EL (cell line): ENCODE measurements at places on chromosomes 7 and 10.
A peak's percentile ranks its signal among the peaks of the same experiment; 100 is the strongest.

GRCh38 chr10:106941297-106942034, 223.0 kb downstream of the SORCS1 start:
- no peak for DNase-seq

- no peak for DNase-seq
Measured at GRCh38 chr10:60167050-60167449, 222.6 kb downstream of the ANK3 start.

GRCh38 chr7:71987200-71987767, 424.9 kb downstream of the CALN1 start:
- no peak for DNase-seq

DNA sequence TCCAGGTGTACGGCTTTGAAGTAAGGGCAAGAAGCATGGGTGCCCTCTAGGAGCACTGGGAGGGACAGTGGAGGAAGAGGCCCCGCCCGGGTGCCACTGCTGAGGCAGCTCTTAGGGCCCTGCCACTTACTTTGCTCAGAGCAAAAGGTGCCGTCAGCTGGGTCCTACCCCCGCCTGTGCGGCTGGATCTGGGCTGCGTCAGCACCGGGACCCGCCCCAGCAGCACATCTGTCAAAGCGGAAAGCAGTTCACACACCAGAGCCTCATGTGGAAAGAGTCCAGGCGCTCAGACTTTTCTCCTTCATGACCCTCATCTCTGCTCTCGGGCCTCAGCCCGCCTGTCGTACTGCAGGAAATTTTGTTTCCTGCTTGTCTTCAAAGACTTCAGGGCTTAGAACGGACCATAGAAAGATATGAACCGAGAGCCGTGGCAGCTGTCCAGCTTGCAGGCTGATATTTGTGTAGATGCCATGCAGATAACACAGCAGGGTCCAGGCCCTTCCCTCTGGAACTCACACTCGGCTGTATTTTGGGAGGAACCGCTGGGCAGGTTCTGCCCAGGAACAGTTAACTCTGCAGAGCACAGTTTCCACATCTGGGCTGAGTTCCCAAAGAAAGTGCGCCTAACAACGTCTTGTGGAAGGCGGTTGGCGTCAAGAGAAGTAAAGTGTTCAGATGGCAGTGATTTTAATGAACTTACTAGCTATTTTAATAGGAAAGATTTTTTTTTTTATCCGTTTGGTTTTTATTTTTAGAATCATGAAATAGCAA, 44.3 kb upstream of the PRKAR1B start:
- no peak for DNase-seq

- DNase-seq = no peak
Measured at GRCh38 chr7:113204415-113204814, 86.1 kb upstream of the SMIM30 start.

DNA sequence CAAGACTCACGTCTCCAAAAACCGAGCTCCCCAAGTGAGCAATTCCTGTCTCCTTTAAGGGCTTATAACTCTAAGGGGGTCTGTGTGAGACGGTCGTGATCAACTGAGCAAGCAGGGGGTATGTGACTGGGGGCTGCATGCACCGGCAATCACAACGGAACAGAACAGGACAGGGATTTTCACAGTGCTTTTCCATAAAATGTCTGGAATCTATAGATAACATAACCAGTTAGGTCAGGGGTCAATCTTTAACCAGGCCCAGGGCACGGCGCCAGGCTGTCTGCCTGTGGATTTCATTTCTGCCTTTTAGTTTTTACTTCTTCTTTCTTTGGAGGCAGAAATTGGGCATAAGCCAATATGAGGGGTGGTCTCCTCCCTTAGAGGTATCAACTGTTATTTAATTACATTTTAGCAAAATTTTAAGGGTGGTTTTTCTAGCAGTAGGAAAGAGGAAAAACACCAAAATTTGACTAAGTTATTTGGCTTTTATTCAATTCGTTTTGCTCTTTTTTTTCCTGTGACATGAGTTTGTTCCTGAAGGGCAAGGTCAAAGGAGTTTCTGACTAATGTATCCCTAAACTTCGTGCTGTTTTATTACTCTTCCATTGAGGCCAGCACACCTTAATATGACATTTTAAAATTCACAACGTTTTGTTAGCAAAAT, 121.4 kb upstream of the SEC61G start:
- DNase-seq = no peak

DNA sequence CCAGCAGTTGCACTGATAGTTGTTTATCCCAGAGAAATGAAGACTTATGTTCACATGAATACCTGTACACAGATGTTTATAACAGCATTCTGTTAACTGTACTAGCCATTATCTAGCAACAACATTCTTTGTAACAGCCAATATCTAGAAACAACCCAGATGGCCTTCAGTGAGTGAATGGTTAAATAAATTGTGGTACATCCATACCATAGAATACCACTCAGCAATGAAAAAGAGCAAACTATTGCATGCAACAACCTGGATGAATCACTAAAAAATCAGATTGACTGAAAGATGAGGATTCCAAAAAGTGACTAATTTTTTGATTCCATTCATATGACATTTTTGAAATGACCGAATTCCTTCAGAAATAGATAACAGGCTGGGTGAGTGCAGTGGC, 360.3 kb downstream of the MALRD1 start:
- no peak for DNase-seq

DNA sequence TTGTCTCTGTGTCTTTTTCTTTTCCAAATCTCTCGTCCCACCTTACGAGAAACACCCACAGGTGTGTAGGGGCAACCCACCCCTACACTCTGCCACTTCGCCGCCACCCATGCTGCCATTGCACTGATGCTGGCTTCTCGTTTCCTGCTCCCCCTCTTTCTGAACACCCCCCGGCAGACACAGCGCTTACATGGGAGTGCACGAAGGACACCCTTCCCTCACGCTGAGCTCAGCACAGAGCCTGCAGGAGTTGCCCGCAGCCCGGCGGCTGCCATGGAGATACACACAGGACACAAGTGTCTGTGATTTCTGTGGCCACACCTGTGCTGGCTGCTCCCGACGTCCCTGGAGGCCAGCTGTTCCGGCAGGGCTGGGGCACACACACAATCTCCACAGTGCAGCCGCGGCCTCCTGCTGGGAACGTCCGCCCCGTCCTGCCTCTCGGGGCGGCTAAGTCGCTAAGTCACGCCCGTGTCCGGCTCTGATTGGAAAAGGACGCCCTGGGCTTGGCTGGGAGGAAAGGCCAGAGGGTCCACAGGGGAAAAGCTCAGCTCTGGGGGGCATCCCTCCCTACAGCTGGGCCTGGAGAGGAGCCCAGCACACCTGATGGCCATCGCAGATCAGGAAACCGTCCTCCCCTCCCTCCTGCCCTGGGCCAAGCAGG, 349.8 kb downstream of the PTPRN2 start:
- DNase-seq = no peak

DNA sequence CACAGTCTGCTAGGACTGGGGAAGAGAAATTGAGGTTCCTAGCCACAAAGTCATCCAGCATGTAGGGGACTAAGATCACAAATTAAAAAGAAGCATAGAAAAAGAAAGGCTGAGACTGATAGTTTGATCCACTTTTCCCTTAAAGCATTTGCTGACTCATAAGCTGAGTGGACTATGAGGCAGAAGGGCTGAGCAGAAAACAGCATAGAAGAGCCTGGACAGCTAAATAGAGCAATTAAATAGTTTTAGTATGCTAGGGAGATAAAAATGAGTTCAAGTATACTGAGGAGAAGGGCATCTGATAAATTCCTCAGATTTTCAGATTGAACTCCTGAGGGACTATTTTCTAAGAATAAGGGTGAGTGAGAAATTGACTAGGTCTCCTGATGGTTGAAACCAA, 155.9 kb upstream of the EGR2 start:
- no peak for DNase-seq

DNA sequence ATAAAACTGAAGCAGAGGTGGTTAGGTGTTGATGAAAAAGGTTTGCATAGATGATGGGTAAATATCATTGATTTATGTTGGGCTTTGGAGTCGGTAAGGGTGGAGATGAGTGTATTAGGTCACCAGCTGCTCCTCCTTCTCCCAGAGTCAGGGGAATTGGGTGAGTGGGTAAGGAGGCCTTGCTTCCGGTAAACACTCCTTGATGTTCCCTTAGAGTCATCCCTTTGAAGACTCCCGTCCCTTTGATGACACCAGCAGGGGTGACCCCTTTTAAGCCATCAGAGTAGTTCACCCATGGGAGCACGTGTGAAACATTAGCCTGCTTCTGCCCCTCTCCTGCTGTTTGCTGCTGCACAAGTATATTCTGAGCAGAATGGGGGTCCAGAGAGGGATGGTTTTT, 92.2 kb upstream of the DKK1 start:
- no peak for DNase-seq

DNA sequence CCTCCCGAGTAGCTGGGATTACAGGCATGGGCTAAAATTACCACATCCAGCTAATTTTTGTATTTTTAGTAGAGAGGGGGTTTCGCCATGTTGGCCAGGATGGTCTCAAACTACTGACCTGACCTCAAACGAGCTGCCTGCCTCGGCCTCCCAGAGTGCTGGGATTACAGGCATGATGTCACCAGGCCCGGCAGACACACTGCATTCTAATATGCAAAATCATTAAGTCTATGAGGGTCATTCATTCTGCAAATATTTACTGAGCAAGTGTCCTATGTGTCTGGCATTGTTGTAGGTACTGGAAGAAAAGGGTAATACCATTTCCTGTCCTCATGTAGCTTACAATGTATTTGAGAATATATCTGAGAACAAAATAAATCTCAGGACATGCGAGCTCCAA, 2.7 kb downstream of the PUS7 start:
- DNase-seq = peak; percentile 36

DNA sequence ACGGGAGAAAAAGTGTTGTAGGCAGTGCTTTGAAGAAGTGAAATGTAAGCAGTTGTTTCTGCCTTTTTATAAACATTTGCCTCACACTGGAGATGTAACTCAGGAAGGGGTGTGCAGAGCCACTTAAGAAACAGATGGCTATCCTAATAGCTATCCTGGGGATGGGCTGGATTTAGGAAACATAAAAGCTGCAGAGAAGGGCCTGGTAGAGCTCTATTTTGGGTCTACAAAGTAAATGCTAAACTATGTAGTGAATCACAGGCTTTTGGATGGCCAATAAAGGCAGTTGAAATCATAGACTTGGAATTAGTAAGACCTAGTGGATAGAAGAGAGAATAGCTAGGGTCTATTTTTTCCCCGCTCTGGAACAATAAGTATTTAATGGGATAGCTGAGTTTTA, 79.9 kb upstream of the AGR3 start:
- peak; percentile 27 for DNase-seq

- peak; percentile 26 for DNase-seq
Measured at GRCh38 chr10:112775381-112775780, 174.7 kb upstream of the TCF7L2 start.

DNA sequence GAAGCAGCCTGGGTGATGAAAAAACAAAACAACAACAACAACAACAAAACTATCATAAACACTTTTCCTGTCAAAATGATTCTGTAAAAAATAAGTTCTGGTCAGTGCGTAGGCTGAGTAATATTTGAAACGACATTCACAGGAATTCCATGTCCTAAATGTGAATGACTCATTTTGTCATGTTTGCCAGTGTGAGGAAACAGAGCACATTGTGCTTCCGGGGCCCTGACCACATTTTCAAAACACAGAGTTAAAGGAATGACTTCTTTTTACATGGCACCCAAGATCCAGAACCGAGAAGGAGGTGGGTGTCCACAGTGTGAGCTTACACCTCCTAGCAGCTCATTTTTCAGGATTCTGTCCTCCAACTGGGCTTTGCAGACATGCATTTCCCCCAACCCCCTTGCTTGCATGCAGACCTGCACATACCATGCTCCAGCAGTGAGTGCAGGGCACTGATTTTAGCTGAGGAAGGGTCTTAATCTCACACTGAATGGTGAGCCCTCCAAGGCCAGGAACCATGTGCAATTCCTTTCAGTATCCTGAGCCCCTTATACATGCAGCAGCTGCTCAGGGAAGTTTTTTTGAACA, 3.0 kb downstream of the CLRN3 start:
- DNase-seq = peak; percentile 56

DNA sequence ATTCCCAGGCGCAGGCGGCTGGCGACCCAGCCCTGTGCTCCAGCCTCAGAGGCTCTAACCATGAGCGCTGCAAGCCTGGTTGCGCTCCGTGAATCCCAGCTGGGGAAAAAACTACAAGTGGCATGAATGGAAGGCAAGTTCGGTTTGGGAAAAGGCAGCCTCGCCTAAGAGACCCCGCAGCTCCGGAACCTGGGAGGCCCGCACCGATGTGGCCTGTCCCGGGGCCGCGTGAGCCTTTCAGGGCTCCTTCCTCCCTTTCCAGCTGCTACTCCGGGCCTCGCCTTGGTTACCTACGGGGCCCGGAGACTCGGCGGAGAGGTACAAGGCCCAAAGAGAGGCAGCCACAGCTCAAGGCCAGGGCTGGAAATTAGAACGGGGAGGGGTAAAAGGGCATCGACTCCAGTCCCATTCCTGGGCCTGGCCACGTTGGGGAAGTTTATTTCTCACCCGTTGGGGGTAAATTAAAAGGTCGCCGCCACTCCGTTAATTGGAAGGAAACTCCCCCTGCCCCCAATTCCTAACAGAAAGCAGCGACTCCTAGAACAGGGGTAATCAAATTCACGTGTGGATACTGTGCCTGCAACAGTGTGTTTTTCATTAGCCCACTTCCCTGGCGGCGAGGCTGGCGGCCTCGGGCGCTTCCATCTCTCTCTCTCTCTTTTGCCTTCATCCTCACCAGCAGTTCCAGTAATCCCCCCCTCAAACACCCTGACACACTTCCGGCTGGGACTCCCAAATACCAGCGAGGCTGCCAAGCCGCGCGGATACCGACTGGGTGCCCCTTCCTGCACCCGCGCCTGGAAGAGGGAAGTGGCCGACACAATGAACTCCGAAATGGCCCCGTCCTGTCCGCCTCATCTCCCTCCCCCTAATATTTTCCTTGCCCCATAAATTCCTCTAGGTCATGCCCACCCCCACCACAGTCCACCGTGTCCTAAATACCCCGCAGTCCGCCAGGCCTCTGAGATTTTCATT, 1.5 kb upstream of the HOXA9 start:
- peak; percentile 93 for DNase-seq

DNA sequence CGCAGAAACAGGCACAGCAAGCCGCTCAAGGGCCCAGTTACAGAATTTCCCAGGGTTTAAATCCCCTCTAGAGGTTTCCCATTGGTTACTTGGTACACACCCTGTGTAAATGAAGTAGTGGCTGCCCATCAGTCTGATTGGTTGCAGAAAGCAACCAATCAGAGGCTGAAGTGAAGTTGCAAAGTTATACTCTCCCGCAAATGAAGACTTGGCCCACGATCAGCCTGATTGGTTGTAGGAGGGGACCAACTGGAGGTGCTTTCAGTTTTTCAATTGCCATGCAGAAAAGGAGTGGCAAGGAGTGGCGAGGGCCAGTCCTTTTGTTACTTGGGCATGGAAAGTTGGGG, 909.2 kb upstream of the AUTS2 start:
- DNase-seq = no peak

DNA sequence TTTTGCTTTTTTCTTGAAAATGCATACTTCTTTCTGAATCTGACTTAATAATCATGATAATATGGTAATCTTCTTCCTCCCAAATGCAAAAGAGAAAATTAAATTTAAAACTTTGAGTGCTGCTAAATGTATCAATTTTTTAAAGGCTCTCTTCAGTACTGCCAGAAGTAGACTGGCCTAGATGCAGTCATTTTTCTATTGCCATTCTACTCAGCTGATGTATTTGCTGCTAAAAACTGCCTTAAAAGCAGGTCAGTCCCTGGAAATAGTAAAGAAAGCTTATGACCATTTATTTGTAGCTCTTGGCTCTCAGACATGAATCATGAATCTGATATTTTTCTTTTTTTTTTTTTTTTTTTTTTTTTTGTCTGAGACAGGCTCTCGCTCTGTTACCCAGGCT, 28.5 kb downstream of the NAPEPLD start:
- no peak for DNase-seq

- no peak for DNase-seq
Measured at GRCh38 chr10:35821339-35821911, 179.3 kb upstream of the FZD8 start.
